Activated CD4-positive, alpha-beta memory T cell treated with anti-CD3 and anti-CD28 coated beads for 36 hours (primary cell): ENCODE measurements at places on chromosomes 6 and 20.

DNA sequence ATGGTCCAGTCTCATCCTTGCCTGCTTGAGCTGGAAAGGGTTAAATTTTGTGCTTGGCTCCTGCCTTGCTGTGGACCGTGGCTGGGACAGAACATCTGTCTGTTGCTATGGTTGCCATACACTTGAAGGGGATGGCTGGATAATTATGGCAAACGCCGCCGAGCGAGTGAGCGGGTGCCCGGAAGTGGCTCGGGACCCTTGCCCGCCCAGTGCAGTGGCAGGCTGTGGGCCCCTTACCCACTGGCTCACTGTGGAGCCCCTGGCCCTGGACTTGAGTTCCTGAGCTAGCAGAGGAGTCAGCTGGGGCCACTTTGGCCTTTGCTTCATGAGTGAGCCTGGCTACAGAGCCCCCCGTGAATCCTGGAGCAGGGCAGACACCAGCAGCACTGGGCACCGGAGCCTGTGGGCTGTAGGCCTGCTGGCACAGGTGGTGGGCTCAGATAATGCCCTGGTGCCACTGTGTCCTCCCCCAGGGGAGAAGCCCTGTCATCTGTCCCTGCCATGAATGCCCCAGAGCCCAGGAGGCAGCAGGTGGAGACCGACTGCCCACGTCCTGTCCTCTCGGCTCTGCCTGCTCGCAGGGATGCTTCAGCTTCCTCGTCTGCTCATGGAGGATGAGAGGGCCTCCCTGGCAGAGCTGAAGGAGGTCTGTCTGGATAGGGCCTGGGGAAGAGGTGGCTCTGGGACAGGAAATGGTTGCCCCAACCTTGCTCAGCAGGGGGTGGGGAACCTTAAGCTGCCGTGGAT is 25.5 kb upstream of the NOL4L start:
- no peak for DNase-seq

DNA sequence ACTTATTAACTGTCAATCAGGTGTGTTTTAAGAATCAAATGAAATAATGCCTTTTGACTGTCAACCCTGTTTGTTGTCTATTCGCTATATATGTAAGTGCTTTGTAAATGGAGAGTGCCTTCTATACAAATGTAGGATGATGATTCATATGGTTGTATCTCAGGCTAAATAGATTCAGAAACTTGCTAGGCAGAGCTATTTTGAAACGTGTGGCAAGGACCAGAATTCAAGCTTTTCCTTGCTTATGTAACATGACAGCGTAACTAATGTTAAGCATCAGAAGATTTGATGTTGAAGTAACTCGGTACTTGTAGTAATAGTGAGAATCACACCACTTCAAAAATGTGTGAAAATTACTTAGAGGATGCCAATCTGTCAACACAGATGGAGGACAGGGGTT is 3.4 kb downstream of the OGFRL1 start:
- no peak for DNase-seq

GRCh38 chr20:18267815-18268214 is 20.5 kb upstream of the ZNF133 start:
- no peak for DNase-seq

- no peak for DNase-seq
Observed at GRCh38 chr6:34195726-34196115, 41.0 kb upstream of the HMGA1 start.

DNA sequence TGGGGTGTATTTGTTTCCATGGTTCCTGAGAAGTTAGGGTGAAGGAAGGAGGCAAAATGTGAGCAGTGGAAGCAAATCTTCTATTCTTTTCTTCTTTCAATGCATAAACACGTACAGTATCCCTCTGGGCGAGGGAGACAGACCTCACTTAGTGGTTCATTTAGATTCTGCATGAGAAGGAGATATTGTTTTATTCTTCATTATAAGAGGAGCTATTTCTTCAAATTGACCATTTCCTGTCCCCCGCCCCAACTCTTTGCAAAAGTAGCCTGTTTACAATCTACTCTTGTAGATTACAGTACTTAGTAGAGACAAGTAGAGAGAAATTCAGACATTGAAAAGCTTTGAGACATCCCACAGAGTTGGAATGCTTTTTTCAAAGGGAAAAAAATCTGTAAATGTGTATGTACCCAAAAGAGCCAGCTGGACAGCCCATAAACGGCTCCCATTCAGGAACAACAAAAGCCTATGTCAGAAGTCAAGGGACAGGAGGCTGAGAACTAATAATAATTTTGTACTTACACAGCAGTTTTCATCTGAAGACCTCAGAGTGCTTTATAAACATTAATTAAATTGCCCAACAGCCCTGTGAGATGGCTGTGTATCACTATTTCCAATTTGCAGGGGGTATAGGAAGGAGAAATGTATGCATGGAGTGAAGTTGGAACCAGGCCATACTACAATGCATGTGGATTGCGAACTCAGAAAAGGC is 23.9 kb downstream of the CD83 start:
- DNase-seq, result no peak

DNA sequence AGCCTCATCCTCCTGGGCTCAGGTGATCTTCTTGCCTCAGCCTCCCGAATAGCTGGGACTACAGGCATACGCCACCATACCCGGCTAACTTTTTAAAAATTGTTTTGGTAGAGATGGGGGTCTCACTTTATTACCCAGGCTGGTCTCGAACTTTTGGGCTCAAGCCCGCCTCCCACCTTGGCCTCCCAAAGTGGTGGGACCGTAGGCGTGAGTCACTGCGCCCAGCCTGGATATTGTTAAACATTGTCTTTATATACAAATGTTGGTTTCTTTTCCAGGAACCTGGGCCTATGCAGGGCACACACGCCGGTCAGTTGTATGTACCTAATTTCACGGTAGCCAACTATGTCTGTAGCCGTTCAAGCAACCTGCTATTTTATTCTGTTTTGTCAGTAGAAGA is 60.1 kb downstream of the SYNJ2 start:
- no peak for DNase-seq

- no peak for DNase-seq
Observed at GRCh38 chr6:99810942-99811620, 182.9 kb downstream of the MCHR2 start.

DNA sequence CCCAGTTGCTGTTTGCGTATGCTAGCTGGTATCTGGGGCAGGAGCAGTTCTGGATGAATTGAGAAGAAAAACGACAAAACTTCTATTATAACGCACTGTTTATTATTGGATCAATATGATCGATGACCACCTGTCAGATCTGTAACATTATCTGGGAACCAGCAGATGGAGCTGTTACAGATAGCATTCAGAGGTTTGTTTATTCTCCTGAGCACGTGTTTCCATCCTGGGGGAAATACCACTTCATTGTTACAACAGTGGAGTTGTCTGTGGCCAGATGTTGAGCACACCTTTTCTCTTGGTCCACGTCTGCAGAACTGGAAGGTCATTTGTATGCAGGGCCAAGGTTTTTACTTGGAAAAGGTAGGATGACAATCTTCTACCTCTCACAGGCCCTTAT is 16.0 kb upstream of the NKX2-2 start:
- no peak for DNase-seq

DNA sequence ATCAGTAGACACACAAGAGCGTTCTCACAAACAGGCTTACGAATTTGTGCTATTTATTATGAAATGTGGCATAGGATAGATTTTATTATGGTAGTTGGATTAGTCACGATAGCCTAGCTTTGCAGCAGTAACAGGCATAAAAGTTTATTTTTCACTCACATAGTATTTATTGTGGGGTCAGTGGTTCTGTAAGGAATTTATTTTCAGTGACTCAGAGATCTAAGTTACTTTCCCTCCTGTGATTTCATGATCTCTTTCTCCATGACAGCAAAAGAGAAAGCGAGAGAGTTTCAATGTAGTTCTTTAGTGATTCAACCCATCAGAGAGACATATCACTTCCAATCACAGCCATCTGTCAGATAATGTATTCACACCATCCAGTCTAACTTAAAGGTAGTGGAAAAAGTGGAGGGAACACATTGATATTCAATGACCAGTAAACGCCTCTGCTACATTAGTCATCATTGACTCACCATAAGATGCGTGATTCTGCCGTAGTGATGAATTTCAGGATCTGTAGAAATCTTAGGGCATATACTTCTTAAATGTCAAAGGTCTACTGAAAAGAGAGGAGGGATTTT is 605.5 kb downstream of the HDGFL1 start:
- DNase-seq, result no peak

DNA sequence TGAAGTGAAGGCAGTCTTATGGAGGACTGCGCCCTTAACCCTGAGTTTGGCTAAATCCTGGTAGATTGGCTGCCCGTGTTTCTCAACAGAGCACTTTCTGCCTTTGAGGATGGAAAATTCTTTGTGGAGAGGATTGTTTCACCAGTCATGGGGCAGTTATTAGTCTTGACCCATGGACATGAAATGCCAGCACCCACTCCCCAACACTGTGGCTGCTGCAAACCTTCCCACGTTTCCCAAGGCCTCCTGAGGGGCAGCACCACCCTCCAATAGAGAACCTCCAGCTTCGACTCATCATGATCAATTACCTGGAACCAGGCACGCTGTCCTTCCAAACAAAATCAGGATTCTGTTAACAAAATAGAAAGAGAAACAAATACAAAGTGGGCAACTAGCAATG is 117.8 kb downstream of the PXDC1 start:
- no peak for DNase-seq

DNA sequence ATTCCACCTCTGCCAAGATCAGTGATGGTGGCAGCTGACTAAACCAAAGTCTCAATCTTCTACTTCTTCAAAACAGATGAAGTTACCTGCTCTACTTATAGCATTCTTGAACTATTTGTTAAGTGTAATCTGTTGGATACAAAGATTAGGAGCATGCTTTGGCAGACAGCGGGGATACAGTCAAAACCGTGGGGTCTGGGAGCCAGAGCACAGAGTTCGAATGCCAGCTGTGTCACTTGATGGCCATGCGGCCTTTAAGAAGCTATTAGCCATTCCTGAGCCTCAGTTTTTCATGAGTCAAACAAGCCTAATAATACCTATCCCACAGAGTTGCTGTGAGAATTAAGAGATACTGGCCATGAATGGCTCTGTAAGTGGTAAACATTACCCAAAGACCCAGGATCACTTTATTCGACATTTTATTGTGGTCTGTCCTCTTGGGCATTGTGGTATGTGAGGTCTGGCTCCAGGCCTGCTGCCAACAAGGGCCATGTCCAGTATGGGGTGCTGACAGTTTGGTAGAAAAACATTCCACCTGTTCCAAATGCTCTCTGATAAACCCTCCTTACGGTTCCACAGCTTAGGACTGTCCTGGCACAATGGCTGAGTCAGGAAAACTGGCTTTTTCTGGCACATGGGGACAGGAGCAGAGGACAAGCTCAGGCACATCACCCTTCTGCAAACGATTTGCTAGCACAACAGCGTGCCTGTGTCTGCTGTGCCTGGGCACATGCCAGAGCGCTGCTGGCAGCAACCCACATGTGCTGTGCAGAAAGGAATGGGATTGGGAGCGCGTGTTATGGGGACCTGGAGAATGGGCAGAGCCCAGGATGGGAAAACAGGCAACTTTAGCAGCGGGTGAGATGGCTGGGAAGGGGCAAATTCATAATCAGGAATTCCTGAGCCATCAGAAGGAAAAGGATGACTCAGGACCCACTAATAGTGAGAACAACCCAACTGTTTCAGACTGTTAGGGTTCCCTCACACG is 15.7 kb upstream of the FAM83C start:
- no peak for DNase-seq

DNA sequence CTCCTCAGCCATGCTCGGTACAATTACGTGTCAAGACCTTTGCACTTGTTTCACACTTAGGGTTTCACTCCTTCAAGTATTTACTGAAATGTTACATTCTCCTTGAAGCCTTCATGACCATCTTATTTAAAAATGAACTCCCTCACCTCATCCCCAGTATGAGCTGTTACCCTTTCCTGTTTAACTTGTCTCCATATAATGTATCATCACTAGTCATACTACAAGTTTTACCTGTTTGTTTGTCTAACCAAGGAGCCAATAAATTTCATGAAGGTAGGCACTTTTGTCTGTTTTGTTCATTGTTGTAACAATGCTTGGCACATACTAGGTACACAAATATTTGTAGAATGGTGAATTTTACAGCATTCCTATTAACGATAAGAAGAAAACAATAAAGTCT is 46.1 kb upstream of the MTRF1L start:
- no peak for DNase-seq
